Epithelial cell of esophagus (primary cell): ENCODE measurements at places on chromosomes 12 and 14.
A peak's percentile ranks its signal among the peaks of the same experiment; 100 is the strongest.

GRCh38 chr14:106302661-106303060, 776.3 kb downstream of the TMEM121 start:
- DNase-seq: no peak

DNA sequence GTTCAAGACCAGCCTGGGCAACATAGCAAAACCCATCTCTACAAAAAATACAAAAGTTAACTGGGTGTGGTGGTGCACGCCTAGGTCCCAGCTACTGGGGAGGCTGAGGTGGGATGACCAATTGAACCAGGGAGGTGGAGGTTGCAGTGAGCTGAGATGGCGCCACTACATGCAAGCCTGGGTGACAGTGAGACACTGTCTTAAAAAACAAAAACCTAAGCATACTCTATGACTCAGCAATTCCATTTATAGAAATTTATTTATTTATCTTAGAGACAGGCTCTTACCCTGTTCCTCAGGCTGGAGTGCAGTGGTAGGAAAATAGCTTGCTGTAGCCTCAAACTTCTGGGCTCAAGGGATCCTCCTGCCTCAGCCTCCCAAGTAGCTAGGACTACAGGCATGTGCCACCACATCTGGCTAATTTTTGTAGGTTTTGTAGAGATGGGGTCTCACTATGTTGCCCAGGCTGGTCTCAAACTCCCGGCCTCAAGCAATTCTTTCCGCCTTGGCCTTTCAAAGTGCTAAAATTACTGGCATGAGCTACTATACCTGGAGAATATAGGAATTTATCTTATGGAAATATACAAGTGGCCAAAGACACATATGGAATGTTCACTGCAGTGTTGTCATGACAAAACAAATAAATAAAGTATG, 43.3 kb downstream of the NCKAP5L start:
- peak; percentile 16 for DNase-seq

GRCh38 chr12:71029302-71029701, 108.8 kb upstream of the PTPRR start:
- no peak for DNase-seq

DNA sequence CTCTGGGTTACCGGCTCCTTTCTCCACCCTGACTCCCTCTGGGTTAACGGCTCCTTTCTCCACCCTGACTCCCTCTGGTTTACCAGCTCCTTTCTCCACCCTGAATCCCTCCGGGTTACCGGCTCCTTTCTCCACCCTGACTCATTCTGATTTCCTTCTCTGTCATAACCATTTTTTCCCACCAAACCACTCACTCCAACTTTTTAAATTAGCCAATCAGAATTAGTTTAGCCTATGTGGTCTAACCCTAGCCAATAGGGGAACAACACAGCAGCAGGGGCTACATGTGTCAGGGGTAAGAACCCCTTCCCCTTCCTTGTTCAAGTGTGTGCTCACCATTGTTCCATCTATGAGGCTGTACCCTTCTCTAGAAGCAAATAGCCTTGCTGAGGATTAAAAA, 98.4 kb upstream of the RBM19 start:
- no peak for DNase-seq

- no peak for DNase-seq
Measured at GRCh38 chr14:94128216-94128839, 1.1 kb downstream of the IFI27L2 start.

GRCh38 chr12:104799458-104799857, 158.6 kb downstream of the SLC41A2 start:
- DNase-seq: no peak

DNA sequence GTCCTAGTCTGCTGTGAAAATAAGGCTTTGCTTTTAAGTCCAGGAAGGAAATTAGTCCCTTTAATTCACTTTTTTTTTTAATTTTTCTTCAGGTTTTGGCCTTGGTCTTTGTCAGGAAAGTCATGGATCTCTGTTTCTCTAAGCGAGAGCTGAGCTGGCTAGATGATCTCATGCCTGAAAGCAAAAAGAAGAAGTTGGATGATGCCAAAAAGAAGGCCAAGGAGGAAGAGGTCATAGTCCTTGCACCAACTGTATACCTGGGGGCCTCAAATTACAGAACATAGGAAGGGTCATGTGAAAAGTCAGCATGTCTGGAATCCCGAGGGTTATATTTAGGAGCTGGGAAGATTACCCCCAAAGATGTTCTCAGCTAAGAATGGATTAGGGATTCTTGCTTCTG, 72.3 kb downstream of the SLC4A8 start:
- no peak for DNase-seq

- no peak for DNase-seq
Measured at GRCh38 chr12:102542816-102543440, 62.6 kb upstream of the IGF1 start.

DNA sequence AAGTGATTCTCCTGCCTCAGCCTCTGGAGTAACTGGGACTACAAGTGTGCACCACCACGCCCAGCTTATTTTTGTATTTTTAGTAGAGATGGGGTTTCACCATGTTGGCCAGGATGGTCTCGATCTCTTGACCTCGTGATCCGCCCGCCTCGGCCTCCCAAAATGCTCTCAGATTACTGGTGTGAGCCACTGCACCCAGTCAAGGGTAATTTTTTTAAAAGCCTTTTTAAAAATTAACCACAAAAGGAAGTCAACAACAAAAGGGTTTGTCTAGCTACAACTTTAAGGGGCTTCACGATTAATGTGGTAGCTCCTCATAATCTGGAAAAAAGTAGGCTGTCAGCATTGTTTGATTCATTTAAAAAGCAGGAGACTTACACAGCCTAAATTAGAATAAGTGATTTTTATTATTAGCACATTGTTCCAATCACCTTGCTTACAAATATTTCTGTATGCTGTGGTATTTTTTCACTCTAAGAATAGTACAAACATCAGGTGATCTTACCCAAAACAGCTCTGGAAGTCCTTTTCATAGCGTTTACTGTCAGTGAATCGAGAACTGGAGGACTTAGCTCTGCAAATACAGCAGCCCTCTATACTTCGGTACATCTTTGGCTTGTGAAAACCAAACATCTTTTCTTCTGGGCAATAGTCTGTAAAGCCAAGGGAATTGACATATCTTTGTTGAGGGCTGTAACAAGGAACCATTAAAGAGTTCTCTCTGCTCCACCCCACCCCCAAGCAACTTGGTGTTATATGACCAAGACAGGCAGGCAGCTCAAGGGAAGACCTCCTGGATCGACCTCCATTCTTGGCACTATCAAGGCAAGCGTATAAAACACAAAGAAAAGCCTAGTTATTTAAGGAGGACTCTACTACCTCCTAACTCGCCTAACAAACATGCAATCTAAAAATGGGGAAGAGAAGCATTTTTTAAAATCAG, 28.1 kb downstream of the SINHCAF start:
- DNase-seq: no peak

GRCh38 chr14:52399104-52399503, 85.0 kb downstream of the PTGER2 start:
- no peak for DNase-seq

- DNase-seq: no peak
Measured at GRCh38 chr12:96132819-96133218, 61.4 kb upstream of the ELK3 start.

DNA sequence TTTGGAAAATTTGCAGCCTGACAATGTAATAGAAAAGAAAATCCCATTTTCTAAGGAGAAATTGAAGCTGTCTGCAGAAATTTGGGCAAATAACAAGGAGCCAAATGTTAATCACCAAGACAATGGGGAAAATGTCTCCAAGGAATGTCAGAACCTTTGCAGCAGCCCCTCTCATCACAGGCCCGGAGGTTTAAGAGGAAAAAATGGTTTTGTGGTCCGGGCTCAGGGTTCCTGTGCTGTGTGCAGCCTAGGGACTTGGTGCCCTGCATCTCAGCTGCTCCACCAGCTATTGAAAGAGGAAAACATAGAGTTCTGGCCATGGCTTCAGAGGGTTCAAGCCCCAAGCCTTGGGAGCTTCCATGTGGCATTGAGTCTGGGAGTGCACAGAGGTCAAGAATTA, 298.9 kb downstream of the ATXN7L3B start:
- DNase-seq: no peak

DNA sequence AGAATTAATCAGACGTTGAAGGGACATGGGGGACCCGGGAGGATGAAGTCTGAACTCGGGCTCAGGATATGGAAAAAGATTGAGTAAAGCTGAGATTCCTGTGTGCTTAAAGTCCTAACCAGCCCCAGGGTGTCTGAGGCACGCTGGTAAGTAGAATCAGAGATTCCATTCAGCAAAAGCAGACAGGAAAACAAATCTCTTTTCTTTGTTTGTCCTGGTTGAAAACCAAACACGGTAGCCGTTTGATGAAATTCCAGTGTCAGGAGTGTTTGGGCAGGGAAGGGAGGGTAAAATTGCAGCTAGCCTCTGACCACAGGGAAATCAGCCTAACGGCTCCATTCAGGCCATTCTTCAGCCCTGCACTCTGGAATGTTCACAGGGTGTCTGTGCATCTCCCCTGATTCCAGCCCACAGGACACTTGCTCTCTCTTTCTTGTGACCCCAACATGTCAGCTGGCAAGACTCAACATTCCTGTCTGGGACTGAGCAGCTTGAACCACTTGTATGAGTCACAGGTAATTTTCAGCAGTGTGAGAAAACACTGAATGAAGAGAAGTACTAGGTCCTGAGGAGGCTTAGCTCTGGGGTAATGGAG, 31.0 kb downstream of the NINJ2 start:
- peak; percentile 87 for DNase-seq

DNA sequence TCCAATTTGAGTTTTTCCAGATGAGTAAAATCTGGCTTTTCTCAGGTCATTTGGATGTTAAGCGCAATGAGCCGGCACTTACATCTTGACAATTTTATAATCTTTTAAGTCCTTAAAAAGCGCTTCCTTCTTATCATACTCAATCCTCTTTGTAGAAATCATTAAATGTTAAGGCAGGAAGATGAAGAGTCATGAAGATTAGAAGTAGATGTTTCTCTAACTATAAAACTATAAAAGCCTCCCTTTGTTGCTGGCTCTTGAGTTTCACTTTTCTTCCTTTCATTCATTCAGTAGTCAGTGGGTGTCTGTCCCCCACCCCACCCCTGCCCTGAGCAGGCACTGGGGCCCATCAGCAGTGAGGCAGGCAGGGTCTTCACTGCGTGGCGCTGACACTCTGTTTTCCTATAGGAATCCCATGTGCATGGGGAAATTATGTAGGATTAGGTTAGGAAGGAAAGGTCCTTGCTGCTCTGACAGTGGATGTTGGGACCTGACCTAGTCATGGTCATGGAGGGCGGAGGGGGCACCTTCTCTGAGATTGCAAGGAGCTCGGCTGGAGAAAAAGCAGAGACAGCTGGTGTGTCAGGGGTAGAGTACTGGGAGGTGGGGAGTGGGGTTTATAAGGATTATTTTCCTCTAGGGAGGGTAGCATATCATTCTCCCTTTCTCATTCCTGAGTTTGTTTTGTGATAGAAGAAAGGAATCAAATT, 65.8 kb downstream of the CCDC92 start:
- DNase-seq: no peak

- DNase-seq: no peak
Measured at GRCh38 chr12:32395026-32395425, 4.3 kb upstream of the FGD4 start.

- DNase-seq: no peak
Measured at GRCh38 chr12:114411071-114411837, 5.3 kb upstream of the TBX5 start.

- DNase-seq: peak; percentile 17
Measured at GRCh38 chr12:89080793-89081465, 271.4 kb downstream of the DUSP6 start.

GRCh38 chr12:112711507-112711906, 80.0 kb upstream of the RPH3A start:
- DNase-seq: no peak

GRCh38 chr12:92756898-92757596, 54.3 kb downstream of the PLEKHG7 start:
- DNase-seq: no peak

DNA sequence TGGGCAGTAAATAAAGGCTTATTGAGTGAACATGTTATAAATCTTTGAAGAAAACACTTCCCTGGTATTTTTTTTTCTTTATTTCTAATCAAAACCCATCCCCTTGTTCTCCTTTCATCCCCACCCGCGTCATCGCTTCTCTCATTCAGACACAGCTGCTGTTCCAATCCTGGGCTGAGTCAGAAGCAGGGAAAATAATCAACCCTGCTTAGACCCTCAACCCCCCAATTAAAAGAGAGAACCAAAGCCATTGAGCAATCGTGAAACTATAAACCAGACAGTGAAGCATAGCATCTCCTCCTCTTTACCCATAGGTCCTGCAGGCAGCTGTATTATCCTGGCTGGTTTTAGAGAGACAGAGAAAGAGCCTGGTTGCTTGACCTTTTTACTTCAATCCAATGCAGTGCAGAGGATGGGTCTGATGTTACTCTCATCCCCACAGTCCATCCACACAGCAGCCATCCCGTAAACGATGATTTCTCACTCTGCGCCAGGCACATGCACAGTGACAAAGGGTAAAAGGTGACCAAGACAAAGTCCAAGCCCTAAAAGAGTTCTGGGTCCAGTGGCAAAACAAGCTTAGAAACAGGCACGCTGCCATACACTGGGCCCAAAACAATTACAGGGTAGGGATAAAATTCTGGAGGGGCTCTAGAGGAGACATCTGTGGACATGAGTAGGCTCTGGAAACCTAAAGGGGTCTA, 238.3 kb downstream of the GALC start:
- DNase-seq: no peak

- DNase-seq: no peak
Measured at GRCh38 chr12:4047421-4047820, 174.2 kb upstream of the PARP11 start.

DNA sequence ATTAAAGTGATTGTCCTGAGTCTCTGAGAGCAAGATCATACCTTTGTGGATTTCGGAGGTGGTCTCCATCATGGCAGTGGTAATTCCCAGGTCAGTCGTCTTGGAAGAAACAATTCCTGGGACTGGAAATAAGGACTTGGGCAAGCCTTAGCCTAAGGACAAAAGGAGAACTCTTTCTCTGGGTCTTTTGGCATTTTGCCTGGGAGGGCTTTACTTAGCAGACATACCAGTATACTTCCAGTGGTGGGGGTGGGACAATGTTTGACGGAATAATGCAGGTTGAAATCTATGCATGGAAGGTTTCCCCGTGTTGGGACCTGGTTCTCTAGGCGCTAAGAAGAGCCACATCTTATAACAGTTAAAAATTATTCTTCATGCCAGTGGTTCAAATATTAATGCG, 70.4 kb upstream of the USP44 start:
- no peak for DNase-seq

DNA sequence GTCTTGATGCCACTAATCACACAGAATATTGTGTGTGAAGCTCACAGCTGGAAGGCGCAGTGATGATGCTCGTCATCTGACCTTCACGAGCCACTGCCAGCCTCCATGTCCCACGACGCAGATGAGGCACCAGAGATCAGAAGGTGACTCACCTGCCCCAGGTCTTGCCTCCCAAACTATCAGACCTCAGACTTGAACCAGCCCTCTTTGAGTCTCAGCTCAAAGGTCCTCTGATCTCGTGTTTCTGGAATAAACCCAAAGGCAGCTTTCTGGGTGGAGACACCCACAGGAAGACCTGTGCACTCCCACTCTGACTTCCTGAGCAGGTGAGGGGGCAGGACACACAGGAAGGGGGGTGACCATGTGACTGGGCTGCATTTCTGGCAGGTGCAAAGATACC, 19.6 kb upstream of the CHGA start:
- no peak for DNase-seq

- peak; percentile 55 for DNase-seq
Measured at GRCh38 chr12:123062681-123063486, 82.4 kb downstream of the ARL6IP4 start.
